ENCODE measurements at places on chromosomes 2 and 18.

DNA sequence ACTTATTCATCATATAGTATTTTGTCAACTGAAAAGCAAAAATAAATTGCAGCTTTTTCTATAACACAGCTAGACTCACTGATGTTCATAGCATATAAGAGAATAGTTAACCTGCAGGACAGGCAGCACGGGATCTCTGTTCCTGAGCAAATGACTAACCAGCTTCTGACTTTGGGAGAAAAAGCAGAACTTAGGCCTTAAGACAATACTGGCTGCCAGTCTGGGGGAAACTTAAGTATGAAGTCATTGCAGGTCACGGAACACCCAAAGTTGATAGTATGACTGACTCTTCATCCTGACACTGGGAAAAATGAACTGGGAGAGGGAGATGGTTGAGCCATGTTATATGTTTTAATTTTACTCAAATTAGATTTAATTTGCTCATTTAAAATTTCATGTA is 113.0 kb downstream of the DPP4 start:
- no peak for DNase-seq

- DNase-seq = no peak
These were observed 96.8 kb upstream of the RPRM start for GRCh38 chr2:153575171-153575853.

GRCh38 chr2:219722276-219722879 is 94.9 kb downstream of the SLC4A3 start:
- no peak for DNase-seq

GRCh38 chr2:147469471-147469870 is 375.4 kb upstream of the ACVR2A start:
- no peak for DNase-seq

DNA sequence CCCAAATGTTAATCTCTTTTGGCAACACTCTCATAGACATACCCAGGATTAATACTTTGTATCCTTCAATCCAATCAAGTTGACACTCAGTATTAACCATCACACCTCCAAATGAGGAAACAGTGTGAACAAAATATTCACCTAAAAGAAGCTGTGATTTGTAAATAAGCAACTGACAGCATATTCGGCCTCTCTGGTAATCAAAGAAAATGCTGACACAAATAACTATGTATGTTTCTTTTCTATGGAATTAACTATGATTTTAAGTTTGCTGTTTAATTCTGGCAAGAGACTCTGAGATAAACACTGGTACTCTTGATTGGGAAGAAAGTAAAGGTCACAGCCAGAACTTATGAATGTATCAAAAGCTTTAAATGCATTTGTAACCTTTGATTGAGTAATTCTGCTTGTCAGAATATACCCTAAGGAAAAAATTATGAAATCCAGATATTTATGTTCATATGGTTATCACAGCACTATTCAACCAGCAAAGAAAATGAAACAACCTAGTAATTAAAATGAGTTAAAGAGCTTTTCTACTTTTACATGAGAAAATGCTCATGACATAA is 3.6 kb upstream of the GYPC start:
- no peak for DNase-seq

DNA sequence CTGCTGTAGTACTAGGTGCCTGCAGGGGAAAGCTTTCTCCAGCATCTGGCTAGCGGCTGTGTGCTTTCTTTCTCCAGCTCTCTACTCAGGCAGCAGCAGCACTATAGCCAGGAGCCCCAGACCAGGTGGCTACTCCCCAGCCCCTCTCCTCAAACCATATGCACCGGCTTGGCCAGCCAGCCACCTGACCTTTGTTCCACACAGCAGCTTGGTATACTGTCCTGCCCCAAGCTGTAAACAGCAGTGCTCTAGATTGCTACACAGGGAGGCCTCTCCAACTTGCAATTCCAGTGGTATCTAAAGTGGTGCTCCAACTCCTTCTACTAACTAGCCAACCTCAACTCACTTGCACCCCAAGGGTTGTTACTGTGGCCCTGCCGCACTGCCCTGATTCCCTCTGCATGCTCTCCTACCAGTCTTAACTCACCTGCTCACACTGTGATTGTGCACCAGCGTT is 19.6 kb downstream of the LDAH start:
- DNase-seq = no peak

- no peak for DNase-seq
These were observed 36.5 kb downstream of the PSMD14 start for GRCh38 chr2:161344692-161345091.

- no peak for DNase-seq
These were observed 261.3 kb upstream of the CCDC68 start for GRCh38 chr18:55220523-55220922.

DNA sequence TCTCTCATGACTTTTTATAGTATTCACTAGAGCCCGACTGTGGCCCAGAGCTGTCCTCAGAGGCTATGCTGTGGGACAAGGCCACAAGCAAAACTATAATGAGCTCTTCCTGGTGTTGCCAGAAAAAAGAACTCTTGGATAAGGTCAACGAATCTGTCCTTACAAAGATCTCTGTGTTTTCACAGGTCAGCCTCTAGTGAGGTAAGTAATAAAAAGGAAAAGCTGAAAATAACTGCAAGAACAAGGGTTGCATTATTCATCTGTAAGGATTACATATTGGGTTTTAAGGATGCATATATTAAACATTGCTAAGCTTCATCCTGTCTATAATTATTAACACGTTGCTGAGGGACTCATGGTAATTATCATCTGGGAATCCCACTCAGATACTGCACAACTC is 62.8 kb upstream of the ATL2 start:
- DNase-seq = no peak

DNA sequence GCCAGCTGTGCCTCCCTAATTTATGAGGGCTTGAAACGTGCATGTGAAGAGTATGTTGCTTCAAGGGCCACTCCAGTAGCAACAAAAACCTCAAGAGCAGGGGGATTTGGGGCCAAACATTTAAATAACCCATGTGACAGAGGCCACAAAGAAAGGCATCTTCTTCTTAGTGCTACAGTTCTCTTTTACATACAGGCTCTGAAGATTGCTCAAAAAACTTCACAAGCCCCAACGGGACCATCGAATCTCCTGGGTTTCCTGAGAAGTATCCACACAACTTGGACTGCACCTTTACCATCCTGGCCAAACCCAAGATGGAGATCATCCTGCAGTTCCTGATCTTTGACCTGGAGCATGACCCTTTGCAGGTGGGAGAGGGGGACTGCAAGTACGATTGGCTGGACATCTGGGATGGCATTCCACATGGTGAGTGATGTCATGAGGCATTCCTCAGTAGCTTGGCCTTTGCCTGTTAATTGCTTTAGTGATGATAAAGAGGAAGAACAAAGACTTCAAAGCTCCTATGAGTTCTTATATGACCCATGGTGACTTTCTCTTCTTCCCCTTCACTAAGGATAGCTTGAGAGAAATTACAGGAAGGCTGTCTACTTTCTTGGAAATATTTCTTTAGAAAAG is 40.1 kb downstream of the NRP2 start:
- DNase-seq = no peak

Data from cardiac septum (tissue), 1 donor.